ENCODE measurements at places on chromosomes 2 and 18.

- no peak for DNase-seq
These were observed 239.2 kb downstream of the CMPK2 start for GRCh38 chr2:6626401-6627012.

DNA sequence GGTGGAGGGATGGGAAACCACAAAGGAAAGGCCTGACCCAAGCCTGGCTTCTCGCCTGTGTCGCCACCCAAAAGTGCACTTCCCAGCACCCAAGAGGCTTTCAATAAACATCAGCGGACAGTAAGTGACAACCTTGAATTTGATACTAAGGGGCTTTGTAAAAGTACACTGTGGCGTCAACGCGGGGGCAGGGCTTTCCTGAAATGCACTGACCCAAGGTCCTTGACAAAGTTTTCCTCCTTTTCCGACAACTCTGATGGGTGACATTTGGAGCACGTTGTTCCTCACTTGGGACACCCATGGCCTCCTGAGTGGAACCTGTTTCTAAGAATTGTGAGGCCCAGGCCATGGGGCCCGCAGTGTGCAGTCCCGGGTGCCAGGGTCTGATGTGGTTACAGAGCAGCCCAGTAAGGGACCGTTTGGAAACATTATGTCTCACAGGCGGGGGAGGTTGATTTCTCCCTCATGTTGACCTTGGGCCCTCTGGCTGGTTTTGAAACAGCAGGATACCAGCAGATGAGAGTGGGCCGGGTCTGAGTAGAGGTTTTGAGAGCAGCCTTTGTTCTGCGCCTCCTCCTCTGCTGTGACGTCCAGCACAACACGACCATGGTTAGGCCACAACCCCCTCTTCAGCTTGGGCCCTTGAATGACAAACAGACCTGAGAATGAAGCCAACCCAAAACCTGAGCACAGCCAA is 2.8 kb upstream of the ZBTB14 start:
- DNase-seq = no peak

- no peak for DNase-seq
These were observed 77.4 kb downstream of the DCDC2C start for GRCh38 chr2:3780477-3781402.

GRCh38 chr2:197515315-197515738 is 539 bp upstream of the MOB4 start:
- DNase-seq = no peak

- DNase-seq = no peak
These were observed 458.8 kb upstream of the NRXN1 start for GRCh38 chr2:51490576-51491234.

- DNase-seq = no peak
These were observed 146.1 kb downstream of the BCL11A start for GRCh38 chr2:60407398-60407797.

GRCh38 chr2:218265626-218266025 is 4.3 kb downstream of the AAMP start:
- no peak for DNase-seq

DNA sequence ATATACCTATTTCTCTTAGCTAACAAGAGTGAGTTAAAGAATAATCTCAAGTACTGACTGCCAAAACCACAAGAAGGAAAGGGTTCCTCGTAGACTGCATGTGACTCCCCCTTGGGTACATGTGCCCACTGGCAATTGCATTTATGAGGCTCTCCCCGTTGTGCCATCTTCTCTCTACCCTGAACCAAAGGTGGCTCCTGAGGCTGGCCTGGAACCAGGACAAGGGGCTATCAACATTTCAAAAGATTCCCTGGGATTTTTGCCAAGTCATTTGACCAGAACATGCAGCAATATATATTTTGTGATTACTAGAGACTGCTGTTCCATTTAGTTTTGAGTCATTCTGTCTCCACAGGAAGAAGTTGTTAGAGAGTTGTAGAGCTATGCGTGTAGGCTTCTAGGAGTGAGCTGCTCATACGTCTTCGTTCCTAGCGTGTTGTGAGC is 45.8 kb downstream of the LAMA3 start:
- DNase-seq = no peak

DNA sequence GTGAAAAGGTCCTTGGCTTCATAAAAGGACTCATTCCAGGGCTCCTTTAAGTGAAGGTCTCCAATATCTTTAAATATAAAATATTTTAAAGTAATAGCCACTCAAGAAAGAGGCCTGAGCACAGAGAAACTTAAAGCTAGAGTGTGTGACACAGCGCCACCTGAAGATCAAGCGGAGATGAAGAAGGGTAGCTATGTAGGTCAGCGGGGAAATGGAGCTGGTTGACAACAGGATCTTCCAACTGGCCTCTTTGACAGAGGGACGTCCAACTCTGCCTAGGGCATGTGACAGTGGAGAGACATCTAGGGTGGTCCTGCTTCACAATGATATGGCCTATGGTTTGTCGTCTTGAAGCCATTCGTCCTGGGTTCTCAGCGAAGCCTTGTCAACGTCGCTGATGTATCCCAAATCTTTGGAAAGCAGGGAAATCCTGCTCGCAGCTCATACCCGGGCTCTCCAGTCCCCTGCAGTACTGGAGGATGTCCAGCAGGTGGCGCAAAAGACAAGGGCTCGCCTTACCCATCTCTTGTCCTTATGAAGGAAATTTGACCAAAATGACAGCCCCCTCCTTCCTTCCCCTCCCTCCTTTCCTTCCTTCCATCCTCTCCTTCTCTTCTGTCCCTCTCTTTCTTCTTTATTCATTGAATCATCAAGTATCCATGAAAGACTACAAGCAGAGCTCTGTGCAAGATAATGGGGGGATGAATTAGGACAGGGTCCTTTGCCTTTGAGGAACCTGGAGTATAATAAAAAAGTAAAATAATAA is 59.6 kb downstream of the LONRF2 start:
- peak; percentile 84 for DNase-seq

- DNase-seq = no peak
These were observed 28.5 kb upstream of the MCFD2 start for GRCh38 chr2:46943881-46944798.

- peak; percentile 63 for DNase-seq
These were observed 20.0 kb upstream of the PTPN4 start for GRCh38 chr2:119739580-119740255.

DNA sequence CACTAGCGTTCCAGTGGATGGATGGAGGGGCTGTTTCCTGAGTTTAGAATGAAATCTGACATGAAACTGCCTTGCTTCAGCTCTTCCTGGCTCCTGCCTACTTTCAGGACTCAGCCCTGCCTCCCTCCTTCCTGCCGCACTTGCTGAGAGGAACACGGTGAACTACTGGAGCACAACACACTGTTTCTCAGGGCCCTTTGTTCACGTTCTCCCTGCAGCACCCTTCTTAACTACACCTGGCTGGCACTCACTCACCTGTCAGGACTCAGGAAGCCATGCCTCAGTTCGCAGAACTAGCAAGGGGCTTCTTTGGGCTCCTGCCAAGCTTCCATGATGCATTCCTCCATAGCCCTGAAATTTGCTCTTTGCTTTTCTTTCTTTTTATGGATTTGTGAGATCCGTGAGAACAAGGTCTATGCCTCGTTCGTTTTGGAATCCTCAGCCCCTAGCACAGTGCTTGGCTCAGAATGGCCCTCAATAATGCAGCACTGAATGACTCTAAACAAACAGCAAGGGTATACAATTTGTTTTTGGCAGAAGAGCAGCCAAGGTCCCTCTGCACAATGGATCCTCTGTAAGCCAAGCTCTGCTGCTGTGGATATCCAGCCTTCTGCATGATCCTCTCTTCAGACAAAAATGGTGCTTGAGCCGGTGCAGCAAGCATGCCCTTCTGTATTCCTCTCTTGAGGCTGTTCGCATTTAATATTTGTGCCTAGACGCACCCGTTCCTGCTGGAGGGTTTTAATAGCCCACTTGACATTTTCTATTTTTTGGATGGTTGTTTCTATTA is 357.0 kb downstream of the TSN start:
- no peak for DNase-seq

DNA sequence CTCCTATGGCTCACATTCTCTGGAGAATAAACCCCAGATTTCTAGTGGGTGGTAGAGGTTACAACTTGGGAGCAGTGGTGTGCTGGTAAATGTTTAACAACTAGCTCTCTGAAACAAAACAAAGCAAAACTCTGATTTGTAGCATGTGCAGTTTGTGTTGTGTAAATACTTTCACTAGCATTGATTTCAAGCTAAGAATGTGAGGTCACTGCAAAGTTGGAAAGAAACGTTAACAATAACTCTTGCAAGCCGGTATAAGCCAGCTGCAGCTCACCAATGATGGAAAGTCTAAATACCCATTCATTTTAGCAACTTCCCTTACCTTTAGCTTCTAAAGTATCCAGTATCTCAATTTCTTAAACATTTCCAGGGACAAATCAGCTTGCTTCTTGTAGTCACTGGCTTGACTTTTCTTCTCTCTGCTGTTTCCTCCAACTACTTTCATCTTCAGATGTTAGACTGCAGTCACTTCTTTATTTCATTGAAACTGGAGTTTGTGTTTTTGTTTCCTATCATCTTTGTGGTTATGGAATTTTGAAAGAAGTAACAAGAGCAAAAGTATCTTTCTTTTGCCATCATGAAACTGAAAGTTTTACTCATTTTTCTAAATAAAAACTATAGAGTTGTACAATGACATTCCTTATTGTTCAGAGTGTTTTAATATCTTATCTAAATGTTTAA is 140.2 kb downstream of the PLCL1 start:
- no peak for DNase-seq

DNA sequence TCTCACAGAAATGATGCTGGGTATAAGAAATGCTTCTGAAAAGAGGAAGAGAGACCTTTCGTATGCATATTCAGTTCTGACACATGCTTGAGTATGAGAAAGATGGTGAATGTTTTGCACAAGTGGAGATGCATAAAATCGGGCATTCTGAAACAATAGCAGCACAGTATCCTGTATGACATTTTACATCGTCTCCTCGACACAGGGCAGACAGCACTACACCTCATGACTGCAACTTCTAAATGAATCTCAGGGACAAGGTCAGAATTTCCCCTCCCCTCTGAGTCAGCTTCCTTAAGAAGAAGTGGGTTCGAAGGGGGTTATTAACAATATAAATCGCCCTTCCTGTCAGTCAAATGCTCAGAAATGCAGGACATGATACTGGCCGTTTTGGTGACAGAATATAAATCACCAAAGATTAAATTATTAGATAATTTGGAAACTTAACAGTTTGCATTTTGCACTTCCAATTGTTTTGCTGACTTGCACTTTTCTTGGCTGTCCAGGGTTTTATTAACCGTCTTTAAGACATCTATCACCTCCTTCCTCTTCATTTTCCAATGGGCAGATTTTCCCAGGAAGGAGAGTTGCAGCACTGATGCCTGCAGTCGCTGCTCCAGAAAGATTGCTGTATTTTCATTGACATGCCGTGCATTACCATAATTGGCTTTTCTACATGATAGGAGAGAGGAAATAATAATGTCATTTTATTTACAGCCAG is 57.2 kb downstream of the TSHZ1 start:
- DNase-seq = no peak

DNA sequence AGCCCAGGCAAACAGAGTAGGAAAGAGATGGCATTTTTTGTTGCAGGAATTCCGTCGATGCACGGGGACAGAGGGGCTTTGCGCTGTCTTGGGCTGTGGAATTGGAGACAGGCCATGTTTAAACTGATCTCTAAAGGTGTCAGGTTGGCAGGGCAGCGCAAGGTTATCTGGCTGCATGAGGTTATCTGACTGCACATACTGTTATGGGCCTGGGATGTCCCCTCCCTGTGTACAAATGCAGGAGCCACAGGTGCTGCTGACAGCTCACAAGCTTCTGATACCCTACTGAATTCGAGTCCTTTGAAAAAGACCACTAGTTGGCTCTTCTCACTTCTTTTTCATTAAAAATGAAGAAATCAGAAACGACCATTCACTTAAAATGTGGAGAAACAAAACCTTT is 255.4 kb downstream of the PLCL1 start:
- no peak for DNase-seq

- DNase-seq = no peak
These were observed 4.6 kb upstream of the SPEG start for GRCh38 chr2:219429958-219430606.

GRCh38 chr2:66547118-66547517 is 112.2 kb downstream of the MEIS1 start:
- no peak for DNase-seq

DNA sequence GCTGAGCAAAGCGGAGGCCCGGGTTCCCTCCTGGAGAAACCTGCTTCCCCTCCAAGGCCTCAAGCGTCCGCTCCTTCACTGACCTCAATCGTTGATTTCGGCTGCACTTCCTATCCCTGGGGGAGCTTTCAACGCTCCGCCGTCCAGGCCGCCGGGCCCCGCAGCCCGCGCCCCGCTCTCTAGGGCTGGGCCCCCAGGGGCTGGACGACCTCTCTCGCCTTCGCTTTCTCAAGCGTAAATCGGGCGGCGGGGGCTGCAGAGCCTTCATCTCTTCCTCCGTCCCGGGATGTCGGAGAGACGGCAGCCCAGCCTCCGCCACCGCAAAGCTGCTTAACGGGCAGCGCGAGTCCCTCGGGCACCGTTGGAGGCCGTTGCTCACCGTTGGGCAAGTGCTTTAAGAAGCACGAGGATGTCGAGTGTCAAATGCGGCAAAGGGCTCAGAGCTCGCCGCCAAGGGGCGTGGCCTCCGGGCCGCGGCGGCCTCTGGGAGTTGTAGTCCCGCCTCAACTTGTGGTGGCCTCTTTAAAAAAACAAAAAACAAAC is 8.5 kb downstream of the HES6 start:
- peak; percentile 91 for DNase-seq

- DNase-seq = no peak
These were observed 182.0 kb upstream of the TRIB2 start for GRCh38 chr2:12534646-12535263.

DNA sequence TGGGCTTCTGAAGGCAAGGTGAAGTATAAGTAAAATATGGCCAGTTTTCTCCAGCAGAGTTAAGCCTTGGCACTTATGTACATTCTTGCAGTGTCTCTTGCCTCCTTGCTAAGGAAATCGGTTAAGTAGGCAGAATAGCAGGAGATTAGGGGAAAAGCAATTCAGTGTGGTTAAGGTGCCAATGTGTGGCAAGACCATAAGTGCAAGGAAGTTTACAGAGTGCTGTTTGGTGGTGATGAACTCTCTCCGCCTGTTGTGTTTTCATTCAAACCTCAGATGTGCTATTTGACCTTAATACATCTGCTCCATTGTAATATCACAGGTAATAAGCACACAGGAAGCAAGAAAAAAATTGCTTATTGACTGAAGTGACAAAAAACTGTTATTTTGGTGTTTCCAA is 156.1 kb downstream of the MGAT5 start:
- no peak for DNase-seq

GRCh38 chr2:51291762-51292551 is 260.0 kb upstream of the NRXN1 start:
- DNase-seq = no peak

GRCh38 chr2:46329803-46330775 is 32.9 kb downstream of the EPAS1 start:
- DNase-seq = no peak

GRCh38 chr2:75828826-75829225 is 118.1 kb upstream of the GCFC2 start:
- no peak for DNase-seq

Measured in cerebellum (tissue), 4 donors.